NCI-H1436 (cell line): ENCODE measurements at places on chromosomes 7 and 10.

DNA sequence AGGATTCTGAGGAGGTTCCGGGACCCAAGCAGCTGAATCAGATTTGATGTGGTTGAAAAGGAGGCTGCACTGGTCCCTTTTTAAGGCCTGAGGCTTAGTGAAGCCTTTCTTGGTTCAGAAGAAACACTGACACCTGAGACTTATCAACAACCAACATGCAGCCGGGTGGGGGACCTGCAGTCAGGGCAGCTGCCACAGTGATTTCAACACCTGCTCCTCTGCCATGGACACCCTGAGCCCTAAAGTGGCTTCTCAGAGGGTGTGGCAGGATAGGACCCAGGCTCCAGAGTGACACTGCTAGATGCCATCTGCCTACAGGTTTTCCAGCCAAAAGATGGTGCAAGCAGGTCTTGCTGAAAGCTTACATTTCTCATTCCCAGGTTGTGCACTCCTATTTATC lies 99.3 kb downstream of the COL13A1 start:
- DNase-seq: no peak

- DNase-seq: no peak
Measured at GRCh38 chr10:110216942-110217661, 9.7 kb downstream of the MXI1 start.

- no peak for DNase-seq
Measured at GRCh38 chr7:85342781-85343180, 155.9 kb upstream of the SEMA3D start.

- DNase-seq: no peak
Measured at GRCh38 chr7:151249732-151250072, 1.2 kb upstream of the SMARCD3 start.

DNA sequence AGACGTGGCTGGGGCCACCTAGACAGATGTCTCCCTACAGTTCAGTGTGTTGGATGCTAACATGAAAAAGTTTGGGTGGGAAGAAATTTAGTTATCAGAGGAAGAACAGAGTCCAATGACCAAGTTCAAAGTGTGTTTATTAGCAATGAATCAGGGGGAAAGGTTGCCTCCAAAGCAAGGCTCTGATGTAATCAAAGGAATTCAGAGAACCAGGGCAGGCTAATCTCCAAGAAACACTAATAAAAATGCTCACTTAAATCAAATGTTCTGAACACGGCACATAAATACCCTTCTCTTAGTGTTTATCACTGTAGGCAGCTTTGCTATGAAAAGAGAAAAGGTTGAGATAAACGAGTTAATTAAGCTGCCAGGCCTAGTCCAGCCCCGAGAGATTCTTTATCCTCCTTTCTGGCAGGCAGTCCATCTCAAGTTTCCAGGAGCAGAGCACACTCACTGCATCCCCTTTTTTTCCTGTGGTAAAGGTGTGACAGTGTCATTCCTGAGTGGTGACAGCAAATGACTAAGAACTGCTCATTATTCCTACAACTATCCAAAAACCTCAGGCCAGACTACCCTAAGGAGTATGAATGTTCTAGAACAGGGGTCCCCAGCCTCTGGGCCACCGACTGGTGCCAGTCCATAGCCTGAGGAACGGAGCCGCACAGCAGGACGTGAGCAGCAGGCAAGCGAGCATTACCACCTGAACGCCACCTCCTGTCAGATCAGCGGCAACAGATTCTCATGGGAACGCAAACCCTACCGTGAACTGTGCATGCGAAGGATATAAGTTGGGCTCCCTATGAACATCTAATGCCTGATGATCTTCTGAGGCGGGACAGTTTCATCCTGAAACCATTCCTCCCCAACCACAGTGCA lies 66.9 kb upstream of the FHIP2A start:
- no peak for DNase-seq

GRCh38 chr7:51451751-51452476 lies 135.3 kb upstream of the COBL start:
- DNase-seq: no peak
